Uterus (tissue), 4 donors: ENCODE measurements at places on chromosomes 4 and X. TPM values are rescaled to one million over a fixed set of nuclear protein-coding genes. Genes with fewer than 3 reads are reported as not detected.

Gene LIMCH1
- 21.0 TPM for total RNA-seq

Gene MAGEA2
- not detected for total RNA-seq

Gene COQ2
- 12.9 TPM for total RNA-seq

Gene NEUROG2
- total RNA-seq = not detected

Gene MXRA5
- 5.9 TPM for total RNA-seq

Gene DMD
- 147 TPM for total RNA-seq

Gene MAGEA4
- not detected for total RNA-seq

Gene SH3BGRL
- 172 TPM for total RNA-seq

Gene CXCR3
- total RNA-seq = 0.28 TPM

Gene PIN4
- 15.0 TPM for total RNA-seq

Gene CXCL6
- total RNA-seq = not detected

Gene UGT2B10
- total RNA-seq = not detected

Gene ARAP2
- total RNA-seq = 32.3 TPM

Gene TEX11
- not detected for total RNA-seq

Gene POF1B
- total RNA-seq = not detected

Gene GABRE
- 27.0 TPM for total RNA-seq

Gene SERTM2
- 0.69 TPM for total RNA-seq

Gene SSX7
- total RNA-seq = not detected

Gene EDA2R
- total RNA-seq = 12.0 TPM

Gene CLDN22
- total RNA-seq = not detected

Gene GAGE1
- total RNA-seq = not detected

Gene CASK
- 51.1 TPM for total RNA-seq

Gene CXCL1
- total RNA-seq = 1.4 TPM

Gene CABS1
- not detected for total RNA-seq

Gene NAP1L3
- total RNA-seq = 3.5 TPM

Gene RTL9
- total RNA-seq = 0.48 TPM

Gene MAGED2
- 186 TPM for total RNA-seq

Gene NPFFR2
- total RNA-seq = 0.30 TPM

Gene ANOS1
- total RNA-seq = 10.6 TPM

Gene ARMCX1
- 72.8 TPM for total RNA-seq

Gene NOX1
- total RNA-seq = not detected

Gene RENBP
- 2.4 TPM for total RNA-seq

Gene SATL1
- total RNA-seq = not detected

Gene GRPR
- 0.67 TPM for total RNA-seq

Gene MMRN1
- total RNA-seq = 122 TPM

Gene SPATA4
- total RNA-seq = not detected

Gene ASB12
- not detected for total RNA-seq

Gene EMCN
- 33.3 TPM for total RNA-seq

Gene CSAG2
- not detected for total RNA-seq

Gene SHISA3
- 0.59 TPM for total RNA-seq

Gene ITM2A
- total RNA-seq = 565 TPM

Gene UGT2B17
- 1.2 TPM for total RNA-seq

Gene F8A2
- not detected for total RNA-seq

Gene CXCL8
- total RNA-seq = 2.2 TPM

Gene RAI2
- total RNA-seq = 80.1 TPM

Gene PRPS2
- 12.8 TPM for total RNA-seq

Gene HEPH
- total RNA-seq = 32.5 TPM

Gene HS6ST2
- total RNA-seq = 9.7 TPM

Gene FATE1
- not detected for total RNA-seq

Gene SETD7
- 38.9 TPM for total RNA-seq

Gene USP38
- total RNA-seq = 34.9 TPM

Gene CLCN4
- total RNA-seq = 0.88 TPM

Gene GYG2
- 1.0 TPM for total RNA-seq

Gene POU4F2
- total RNA-seq = not detected

Gene MAGEA9
- not detected for total RNA-seq

Gene RADX
- 13.7 TPM for total RNA-seq
